Lung (tissue), 17 donors: ENCODE measurements at places on chromosomes 5 and 9.

- no peak for DNase-seq
These were observed 152.3 kb upstream of the KLF9 start for GRCh38 chr9:70566751-70567150.

DNA sequence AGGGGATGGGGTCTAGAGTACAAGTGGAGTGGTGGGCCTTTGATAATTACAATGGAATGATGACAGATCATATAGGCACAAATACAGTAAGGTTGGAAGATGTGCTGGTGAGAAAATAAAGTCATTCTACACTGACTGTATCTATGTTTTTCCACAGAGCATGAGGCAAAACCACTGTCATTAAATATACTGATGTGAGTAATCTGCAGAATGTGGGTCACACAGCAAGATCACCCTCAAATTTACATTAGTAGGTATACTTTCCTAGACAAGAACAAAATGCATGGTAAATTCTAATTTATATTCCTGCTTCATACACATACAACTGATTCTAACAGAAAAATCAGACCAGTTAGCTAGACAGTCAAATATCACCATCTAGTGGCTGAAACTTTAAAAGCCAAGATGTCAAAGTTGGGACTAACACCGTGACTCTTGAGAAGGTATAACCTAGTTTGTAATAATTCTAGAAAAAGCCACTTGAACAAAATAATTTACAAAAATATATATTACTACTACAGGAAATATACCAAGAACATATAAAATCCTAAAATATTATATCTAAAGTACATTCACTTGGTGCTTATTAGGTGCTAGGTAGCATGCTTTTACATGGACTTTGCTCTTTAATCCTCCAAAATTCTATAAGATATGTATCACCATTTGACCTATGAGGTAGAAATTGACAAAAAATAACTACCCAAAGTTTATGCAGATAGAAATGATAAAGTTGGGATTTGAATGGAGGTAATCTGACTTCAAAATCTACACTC, 19.5 kb downstream of the TTC33 start:
- no peak for DNase-seq

DNA sequence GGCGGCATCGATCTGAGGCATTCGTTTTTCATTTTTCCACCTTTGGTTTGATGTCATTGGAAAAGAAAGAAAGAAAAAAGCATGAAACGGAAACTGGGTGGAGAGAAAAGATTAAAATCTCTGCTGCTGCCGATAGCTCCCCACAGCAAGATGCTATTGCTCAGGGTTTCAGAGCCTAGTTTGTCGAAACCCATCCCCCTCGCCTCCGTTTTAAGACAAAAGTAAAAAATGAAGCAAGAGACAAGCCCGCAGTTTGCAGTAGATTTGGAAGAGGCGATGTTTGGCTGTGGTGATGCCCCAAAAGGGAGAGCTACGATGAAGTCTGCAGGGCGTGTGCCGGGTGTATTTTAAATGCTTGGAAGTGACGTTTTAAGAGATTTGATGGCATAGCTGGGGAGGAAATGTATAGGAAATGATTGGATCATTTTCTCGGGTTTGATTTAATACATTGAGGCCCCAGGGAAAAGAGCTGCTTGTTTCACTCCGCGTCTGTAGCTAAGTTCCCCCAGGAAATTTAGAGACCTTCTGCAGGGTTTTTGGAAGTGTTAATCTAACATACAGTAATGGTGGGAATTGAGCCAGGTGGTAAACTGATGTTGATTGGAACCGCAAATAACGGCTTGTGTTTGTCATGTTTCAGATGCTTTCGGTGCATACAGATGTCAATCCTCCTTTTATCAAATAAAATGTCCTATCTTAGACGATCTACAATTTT, 909 bp downstream of the NDFIP1 start:
- DNase-seq, result peak; percentile 70

GRCh38 chr9:132169672-132170392, 8.0 kb downstream of the NTNG2 start:
- no peak for DNase-seq

DNA sequence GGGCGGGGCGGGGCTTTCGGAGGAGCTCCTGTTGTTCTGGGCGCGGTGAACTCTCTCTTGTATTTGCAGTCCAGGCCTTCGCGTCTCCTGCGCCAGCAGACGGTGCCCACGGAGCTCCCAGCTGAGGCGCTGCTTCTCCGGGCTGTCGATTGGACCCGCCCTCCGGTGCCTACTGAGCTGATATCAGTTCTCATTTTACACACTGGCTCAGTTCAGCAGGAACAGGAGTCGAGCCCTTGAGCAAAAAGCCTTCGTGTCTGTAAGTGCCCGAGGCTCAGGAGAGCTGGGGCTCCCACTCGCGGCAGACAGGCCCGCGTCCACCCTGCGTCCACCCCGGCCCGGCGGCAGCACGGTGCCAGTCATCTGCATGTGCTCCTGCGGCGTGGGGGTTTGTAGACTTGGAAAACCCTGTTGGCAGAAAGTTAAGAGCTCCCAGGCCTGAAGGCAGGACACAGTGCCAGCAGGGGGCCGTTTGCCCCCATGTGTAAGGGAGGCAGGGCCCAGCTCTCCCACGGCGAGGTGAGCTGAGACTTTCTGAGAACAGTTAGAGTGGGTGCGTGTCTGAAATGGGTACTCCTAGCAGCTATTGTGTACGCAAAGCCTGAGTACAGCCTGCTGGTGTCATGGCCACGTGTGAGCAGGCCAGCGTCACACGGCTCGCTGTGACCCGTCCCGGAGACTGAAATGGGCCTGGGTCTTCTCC, 231.5 kb downstream of the FANCC start:
- DNase-seq, result no peak

GRCh38 chr9:16319646-16320045, 550.8 kb downstream of the BNC2 start:
- DNase-seq, result no peak

DNA sequence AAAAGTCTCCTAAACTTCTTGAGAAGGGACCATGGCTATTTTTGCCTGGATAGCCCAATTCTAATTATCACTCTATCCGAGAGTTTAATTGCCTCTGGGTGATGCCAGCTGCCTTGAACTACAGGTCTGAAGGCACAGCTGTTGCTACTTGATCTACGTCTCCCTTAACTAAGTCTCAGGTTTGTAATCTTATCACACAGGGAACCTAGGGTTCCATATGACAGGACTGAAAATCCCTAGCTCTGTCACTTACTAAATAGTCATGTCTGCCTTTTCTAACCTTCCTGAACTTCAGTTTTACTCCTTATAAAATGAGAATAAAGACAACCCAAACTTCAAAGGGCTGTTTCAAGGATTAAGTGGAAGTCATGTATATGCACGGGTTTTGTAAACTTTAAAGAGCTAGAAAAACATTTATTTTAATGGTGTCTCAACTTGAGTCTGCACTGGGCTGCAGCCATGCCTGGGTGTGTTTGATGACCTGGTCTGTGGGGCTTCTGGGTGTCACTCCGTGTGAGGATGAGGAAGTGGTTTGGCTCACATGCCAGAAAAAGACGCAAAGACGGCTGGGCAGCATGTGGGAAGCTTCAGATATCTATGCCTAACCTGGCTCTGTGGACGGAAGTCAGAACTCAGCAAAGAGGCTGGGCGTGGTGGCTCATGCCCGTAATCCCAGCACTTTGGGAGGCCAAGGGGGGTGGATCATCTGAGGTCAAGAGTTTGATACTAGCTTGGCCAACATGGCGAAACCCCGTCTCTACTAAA, 129.3 kb upstream of the SLC44A1 start:
- no peak for DNase-seq
